ENCODE measurements at places on chromosomes 1 and 21.
A peak's percentile ranks its signal among the peaks of the same experiment; 100 is the strongest.

DNA sequence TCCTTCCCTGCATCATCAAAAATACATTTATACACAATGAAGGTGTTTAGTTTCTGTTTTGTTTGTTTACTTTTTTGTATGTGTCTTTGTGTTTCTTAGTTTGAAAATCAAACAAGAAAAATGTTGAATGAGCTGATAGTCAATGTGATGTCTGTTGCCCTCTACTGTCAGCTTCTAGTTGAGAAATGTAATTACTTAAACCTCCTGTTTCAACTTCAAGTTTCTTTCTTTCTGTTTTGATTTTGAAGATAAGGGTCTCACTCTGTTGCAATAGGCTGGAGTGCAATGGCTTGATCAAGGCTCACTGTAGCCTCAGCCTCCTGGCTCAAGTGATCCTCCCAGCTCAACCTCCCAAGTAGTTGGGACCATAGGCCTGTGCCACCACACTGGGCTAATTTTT is 37.5 kb downstream of the SPTA1 start:
- DNase-seq: no peak

GRCh38 chr21:23977971-23978370 is 1629.3 kb downstream of the MRPL39 start:
- DNase-seq: peak; percentile 81

DNA sequence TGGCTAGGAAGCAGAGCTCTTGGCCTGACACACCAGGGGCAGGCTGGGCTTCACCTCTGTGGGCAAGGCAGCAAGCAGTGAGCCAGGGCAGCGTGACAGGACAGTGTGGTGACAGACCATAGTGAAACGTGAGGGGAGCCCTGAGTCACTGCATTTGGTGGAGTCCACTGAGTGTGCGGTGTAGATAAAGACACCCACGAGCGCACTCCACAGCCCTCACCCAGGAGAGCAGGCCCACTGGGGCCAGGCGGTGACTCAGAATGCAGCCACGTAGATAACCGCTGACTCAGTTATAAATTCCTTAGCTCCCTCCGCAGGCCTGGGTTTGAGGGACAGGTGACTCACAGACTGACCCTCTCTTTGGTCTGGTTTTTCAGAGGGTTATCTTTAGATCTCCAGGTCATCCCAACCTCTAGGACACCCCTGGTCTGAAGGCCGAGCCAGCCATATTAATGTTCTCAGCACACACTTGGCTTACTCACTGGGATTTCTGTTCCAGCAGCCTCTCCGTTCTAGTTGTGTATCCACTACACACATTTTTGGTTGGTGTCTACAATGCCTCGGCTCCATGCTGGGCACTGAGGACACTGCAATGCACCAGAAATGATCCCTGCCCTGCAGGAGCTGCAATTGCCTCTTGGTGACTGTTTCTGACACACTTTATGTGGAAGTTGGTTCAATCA is 90.2 kb upstream of the TSPAN2 start:
- peak; percentile 84 for DNase-seq

GRCh38 chr1:28099050-28099769 is 10.8 kb upstream of the EYA3 start:
- no peak for DNase-seq

- DNase-seq: no peak
Measured at GRCh38 chr1:78377356-78377928, 113.3 kb upstream of the PTGFR start.

DNA sequence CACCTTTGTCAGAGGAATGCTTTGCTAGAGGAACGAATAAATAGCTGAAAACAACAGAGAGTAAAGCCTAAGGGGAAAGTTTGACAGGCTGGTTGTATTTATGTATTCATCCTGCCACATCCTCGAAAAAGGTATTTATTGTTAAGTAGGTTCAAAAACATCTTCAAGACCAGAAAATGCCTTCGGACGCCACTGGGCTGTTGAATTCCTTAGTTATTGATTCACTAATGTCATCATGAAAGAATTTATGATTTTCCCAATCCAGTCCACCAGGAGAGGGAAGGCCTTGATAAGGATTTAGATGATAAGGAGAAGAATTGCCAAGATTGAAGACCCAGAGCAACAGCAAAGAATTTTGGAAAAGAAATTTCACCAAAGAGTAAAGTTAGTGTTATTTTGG is 35.2 kb upstream of the MAB21L3 start:
- no peak for DNase-seq

- DNase-seq: peak; percentile 94
Measured at GRCh38 chr1:19390901-19391595, 78.9 kb downstream of the SLC66A1 start.

GRCh38 chr1:231241750-231242149 is 738 bp downstream of the GNPAT start:
- peak; percentile 48 for DNase-seq
